ENCODE measurements at places on chromosomes 2 and 18.

GRCh38 chr2:64859312-64860212 is 129.6 kb upstream of the SLC1A4 start:
- peak; percentile 79 for DNase-seq

- DNase-seq = no peak
Observed at GRCh38 chr2:182359990-182360662, 66.7 kb downstream of the PDE1A start.

- no peak for DNase-seq
Observed at GRCh38 chr2:121210691-121211090, 74.3 kb downstream of the TFCP2L1 start.

- DNase-seq = no peak
Observed at GRCh38 chr2:183825710-183826109, 701.5 kb downstream of the NUP35 start.

DNA sequence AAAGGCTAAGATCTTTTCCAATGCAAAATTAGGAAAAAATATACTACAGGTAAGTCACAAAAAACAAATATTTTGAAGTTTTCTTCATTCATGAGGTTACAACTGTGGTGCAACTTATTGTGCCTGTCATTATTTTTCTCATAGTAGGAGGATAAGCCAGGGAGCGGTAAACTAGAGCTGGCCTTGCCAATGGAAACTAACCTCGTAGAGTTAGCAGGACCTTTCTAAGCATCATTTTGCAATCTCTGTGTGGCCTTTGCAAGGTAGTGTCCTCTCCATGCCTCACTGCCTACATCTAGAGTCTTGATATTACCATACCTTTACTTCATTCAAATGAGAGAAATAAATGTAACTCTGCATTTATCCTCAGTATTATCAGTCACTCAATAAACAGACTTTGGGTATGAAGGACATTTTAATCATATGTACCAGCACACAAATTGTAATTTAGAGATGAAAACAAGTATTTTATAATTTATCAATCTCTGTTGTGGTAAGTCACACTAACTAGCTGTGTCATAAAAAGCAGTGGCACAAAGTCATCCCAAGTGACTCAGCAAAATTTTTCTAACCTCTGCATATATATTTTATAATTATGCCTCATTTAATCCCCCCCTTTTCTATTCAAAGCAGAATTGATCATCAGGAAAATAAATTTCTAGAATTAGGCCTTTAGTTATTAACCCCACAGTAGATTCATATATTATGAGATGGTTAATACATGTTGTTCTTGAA is 47.0 kb downstream of the LANCL1 start:
- DNase-seq = no peak

GRCh38 chr18:38851526-38851925 is 1285.9 kb upstream of the CELF4 start:
- no peak for DNase-seq

DNA sequence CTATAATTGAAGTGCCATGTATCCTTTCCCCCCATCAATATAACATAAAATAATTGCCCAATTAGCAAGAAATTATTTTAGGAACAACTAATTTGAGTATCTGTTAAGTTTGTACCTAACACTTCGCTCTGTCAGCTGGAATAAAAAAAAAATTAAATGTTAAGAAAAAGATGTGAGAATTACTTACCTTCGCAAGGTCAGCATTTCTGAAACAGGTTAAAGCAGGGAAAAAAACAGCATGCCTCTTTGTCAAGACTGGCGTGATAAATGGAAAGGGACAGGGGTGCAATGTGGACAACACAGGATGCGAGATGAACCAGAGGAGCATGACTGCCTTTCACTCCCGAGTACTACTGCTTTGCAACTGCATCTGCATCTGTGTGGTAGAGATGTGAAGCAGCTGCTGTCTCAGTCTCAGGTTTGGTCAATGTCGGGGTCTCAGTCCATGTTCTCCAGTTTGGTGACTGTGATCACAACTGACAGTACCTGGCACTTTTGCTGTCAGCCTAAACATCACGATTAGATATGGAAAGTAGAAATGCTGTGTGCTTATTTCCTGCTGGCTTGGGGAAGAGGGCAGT is 565.4 kb upstream of the LRRTM1 start:
- no peak for DNase-seq

DNA sequence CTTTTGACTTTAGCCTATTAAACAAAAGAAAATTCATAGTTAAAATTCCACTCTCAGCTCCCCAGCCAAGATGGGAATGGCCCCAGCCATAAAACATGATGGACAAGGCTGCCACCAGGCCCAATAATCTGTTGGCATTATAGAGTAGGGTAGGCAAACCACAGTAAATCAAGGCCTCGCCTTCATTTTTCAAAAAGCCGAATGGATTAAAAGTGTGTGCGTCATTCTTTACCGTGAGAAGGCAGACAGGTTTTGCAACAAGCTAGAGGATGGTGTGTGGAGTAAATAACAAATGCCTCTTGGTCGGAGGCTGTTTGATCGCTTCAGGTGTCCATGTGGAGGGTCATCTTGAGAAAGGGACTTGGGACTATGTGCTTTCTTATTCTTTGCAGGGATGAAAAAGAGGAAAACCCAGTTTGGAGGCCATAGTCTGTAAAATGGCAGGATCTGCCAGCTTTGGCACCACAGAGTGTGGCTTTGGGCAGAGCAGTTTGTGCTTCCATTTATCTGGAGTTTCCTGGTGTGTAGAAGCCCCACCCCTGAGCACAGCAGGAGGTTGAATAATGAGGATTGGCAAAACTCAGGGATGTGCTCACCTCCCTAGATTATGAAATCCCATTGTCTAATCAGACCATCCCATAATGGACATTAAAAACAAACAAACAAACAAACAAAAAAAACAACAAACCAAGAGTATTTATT is 57.1 kb upstream of the ITGB6 start:
- DNase-seq = no peak

- DNase-seq = no peak
Observed at GRCh38 chr2:173184031-173185004, 108.7 kb downstream of the MAP3K20 start.

GRCh38 chr18:7021994-7022840 is 95.4 kb downstream of the LAMA1 start:
- DNase-seq = peak; percentile 43

DNA sequence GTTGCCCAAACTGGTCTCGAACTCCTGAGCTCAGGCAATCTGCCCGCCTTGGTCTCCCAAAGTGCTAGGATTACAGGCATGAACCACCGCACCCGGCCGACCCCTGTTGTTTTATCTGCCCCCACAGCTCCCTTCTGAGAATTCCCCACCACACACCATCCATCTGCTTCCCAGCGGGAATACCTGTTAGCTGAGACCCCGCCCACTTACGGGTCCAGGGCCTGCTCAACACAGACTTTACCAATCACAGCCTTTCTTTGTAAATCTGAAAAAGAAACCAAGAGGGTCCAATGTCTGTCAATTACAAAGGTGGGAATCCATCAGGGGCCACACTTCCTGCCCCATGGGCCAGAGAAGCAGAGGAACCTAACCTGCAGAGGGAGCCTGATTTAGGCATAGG is 14.2 kb upstream of the CABLES1 start:
- DNase-seq = no peak

GRCh38 chr2:222017252-222017850 is 281.4 kb downstream of the PAX3 start:
- DNase-seq = no peak

DNA sequence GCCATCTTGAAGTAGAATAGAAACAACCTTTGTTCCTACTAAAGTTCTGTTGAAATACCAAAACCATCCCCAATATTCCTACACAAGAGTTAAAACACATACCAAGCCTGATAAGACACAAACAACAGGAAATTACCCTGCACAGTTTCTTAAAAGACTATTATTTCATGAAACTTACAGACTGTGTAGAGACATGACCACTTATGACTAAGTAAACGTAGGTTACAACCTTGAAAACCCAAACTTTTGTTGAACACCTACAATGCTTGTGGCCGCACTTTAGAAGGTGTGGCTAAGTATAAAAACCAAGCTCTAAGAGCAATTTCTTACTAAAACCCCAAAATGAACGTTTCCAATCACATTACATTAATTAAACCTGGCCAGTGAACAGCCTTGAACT is 2.0 kb downstream of the SMAD2 start:
- no peak for DNase-seq

- no peak for DNase-seq
Observed at GRCh38 chr2:126634273-126634861, 21.6 kb upstream of the GYPC start.

DNA sequence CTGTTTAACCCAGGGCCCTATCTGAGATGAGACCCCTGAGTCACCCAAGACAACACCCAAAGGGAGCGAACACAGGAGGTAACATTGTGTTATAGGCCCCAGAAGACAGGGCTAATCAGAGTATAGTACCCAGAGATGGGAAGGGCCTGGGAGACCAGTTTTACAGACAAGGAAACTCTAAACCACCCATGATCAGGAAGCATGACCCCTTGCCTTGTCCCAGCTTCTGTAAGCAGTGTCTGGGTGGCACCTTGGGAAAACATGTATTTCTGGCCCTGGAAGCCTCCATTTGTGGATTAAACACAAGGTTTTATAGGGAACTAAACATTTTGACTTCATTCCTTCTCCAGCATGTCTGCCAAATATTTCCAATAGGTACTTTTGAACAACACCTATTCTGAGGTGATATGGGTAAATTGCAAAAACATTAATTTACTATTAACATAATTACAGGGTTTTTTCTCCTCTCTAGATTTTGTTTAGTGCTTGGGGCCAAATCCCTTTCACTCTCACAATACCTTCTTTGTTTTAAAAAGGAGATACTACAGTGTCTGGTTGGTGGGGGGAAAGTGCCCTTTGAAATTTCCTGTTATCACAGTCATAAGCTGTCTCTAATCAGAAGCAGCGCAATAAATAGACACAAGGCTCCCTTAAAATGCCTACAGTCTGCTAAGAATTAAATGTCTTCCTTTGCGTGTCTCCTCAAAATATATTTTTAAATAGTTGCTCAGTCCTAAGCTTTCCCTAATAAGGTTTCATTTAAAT is 341.1 kb downstream of the BCL11A start:
- no peak for DNase-seq

- no peak for DNase-seq
Observed at GRCh38 chr18:58542426-58543159, 86.3 kb downstream of the ALPK2 start.

DNA sequence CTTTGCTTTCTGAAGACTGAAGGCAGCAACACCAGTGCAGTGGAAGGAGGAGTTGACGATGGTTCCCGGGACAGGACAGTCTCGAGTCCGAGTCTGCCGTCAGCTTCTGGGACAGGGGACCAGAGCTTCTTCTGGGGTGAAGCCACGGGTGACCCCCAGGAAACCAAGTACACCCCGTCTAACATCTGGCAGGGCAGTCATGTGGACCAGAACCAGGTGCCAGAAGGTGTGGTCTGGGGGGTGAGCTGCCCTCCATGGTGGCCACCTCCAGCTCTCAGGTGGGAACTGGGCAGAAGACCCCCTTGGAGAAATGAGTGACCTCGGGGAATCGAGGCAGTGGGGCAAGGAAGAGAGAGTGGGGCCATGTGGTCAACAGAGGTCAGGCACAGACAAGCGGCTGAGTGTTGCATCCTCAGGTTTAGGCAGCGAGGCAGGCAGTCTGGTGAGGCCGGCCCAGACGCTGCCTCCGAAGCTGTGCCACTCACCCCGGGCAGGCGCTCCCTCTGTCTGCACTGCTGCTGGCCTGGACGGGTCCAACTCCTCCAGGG is 204.3 kb downstream of the HDAC4 start:
- DNase-seq = no peak

- peak; percentile 6 for DNase-seq
Observed at GRCh38 chr18:42114310-42114943, 159.4 kb downstream of the PIK3C3 start.

DNA sequence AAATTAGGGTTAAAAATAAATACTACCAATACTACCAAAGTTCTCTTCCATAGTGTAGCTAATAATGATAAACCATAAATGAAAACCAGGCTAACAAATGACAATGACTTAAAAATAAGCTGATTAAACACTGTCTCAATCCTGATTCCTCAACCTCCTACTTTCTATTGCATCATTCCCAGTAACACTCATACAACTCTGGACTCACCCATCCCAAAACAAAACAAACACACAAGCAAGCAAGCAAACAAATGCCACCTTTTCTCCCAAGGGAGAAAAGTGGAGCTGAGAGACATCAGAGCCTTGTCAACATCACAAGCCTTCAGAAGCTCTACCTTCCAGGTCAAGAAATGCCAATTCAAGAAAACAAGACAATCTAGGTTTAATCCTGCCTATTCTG is 620.7 kb downstream of the NYAP2 start:
- no peak for DNase-seq

GRCh38 chr18:38606841-38607240 is 1041.2 kb upstream of the CELF4 start:
- DNase-seq = no peak

GRCh38 chr2:62144689-62145477 is 51.0 kb upstream of the B3GNT2 start:
- DNase-seq = no peak

DNA sequence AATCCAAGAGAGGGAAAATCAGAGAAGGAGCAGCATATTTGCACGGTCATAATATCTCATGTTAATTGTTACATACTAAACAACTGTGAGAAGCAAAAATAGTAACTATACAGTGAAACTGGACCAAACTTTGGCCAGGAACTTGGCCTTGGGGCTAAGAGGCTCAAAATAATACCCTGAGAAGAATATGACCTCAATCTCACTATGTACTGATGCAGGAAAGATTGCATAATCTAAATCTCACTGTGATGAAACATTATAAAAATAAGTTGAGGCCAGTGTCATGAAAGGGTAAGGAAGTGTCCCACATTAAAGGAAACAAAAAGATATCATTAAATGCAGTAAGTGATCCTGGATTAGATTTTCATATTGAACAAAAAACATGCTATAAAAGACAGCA is 36.5 kb downstream of the ZRANB3 start:
- DNase-seq = no peak

- DNase-seq = no peak
Observed at GRCh38 chr18:12750076-12750714, 47.4 kb downstream of the PSMG2 start.

DNA sequence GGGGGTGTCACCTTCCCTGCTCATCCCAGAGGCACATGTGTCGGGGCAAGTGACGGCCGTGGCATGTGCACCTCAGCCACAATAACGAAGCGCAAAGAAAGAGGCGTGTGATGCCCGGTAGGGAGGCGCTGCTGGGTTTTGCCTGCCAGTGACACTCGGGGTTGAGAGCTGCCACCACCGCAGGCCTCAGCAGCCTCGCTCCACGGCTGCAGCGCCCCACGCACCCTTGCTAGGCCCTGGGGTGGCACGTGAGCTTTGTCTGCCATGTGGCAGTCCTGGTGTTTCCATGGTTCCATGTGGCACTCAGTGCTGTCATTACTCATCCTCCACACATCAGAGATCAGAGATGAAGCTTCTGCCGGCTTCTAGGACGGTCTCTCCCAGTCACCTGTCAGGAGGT is 136.0 kb upstream of the AGAP1 start:
- DNase-seq = no peak

GRCh38 chr2:182845794-182846417 is 20.5 kb downstream of the FRZB start:
- DNase-seq = no peak

GRCh38 chr2:60507211-60507965 is 46.1 kb downstream of the BCL11A start:
- no peak for DNase-seq

DNA sequence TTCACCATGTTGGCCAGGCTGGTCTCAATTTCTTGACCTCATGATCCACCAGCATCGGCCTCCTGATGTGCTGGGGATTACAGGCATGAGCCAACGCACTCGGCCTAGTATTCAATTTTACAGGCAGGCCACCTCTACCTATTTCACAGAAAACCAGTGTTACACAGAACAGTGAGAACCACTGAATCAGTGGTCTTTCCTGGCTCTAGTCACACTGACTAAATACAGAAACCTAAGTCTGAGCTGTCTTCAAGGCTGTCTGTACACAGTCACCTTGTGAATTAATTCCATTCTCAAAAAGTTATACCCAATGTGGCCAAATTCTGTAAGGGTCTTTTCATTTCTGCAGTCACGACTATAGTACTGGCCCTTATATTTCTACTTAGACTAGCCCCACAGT is 3.5 kb downstream of the RNF149 start:
- DNase-seq = no peak
